Activated T-helper 1 cell treated with Interleukin-2 at 50 U/mL for 16 hours (primary cell): ENCODE measurements at places on chromosomes 5 and 9.

- no peak for DNase-seq
Measured at GRCh38 chr9:86713470-86713869, 233.8 kb downstream of the GAS1 start.

- DNase-seq: no peak
Measured at GRCh38 chr9:34230556-34230955, 51.7 kb downstream of the UBAP1 start.

DNA sequence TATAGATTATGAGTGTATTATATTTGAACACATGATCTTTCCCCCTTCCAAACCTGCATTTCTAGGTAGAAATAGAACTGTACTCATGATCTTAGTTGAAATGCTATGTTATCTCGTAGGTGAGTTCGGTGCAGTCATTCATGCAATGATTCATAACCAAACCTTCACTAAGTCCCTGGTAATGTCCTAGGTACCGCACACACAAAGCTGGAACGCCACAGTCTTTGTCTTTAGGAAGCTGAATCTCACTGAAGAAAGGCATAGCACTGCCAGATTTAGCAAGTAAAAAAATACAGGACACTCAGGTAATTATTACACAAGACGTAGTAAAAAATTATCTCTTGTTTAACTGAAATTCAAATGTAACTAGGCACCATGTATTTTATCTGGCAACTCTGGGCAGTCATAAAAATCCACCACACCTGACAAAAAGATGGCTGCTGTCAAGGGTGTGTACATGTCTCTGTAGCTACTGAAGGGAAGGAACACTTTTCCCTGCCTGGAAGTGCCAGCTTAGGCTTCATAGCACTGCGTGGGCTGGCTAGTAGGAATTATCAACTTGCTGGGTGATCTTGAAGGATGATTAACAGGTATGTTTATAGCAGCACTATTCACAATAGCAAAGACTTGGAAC, 28.0 kb upstream of the TXN start:
- no peak for DNase-seq

DNA sequence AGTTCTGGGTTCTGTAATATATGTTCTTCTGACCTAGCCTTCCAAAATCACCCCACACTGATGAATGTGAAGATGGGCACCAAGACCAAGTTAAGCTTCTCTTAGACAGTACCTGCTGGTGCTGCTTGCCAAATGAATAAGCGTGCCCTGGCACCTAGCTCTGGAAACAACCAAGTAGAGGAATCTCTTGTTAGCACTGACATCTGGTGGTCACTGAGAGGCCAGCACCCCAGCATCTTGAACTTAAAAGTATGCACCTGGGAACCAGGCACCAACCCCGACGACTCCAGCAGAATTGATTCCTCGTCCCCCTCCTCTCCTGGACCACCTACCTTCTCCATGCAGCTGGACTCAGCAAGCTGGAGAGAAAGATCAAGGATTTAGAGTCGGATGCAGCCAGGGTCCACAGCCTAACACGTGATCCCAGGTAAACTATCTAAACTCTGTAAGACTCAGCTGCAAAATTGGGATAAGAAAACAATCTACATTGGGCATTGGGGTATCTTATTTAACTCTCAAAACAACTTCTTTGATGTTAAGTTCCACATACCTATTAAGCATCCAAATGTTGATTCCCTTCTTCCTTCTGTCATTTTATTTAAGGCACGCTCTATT, 89.8 kb downstream of the SLC1A3 start:
- peak; percentile 1 for DNase-seq

GRCh38 chr5:1112596-1113331, 901 bp upstream of the SLC12A7 start:
- no peak for DNase-seq

- no peak for DNase-seq
Measured at GRCh38 chr9:109907400-109907799, 127.4 kb downstream of the PALM2AKAP2 start.

DNA sequence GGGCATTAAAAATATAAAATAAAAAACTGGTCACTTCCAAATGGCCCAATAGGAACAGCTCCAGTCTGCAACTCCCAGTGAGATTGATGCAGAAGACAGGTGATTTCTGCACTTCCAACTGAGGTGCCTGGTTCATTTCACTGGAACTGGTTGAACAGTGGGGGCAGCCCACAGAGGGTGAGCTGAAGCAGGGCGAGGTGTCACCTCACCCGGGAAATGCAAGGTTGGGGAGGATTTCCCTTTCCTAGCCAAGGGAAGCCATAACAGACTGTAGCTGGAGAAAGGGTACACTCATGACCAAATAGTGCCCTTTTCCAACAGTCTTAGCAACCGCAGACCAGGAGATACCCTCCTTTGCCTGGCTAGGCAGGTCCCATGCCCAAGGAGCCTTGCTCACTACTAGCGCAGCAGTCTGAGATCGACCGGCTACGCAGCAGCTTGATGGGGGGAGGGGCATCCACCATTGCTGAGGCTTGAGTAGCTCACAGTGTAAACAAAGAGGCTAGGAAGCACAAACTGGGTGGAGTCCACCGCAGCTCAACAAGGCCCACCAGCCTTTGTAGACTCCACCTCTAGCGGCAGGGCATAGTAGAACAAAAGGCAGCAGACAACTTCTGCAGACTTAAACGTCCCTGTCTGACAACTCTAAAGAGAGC, 12.7 kb downstream of the RLN1 start:
- no peak for DNase-seq

DNA sequence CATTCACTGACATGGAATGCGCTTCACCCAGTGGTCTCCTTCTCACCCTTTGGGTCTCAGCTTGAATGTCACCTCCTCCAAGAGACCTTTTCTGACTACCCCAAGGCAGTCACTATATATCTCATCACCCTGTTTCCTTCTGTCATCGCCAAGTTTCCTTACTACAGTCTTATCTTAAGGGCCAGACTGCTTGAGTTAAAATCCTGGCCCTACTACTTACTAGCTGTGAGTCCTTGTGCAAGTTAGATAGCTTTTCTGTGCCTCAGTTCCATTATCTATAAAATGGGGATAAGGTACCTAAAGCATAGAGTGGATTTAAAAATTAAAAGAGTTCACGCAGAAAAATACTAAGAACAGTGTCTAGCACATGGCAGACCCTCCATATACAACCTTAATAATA, 132.4 kb downstream of the GABBR2 start:
- no peak for DNase-seq

GRCh38 chr9:99054581-99054980, 50.3 kb upstream of the TGFBR1 start:
- no peak for DNase-seq

GRCh38 chr5:124546643-124547042, 199.8 kb downstream of the ZNF608 start:
- DNase-seq: no peak

- DNase-seq: no peak
Measured at GRCh38 chr5:80125022-80125961, 90.1 kb downstream of the THBS4 start.

- peak; percentile 17 for DNase-seq
Measured at GRCh38 chr5:178279723-178280438, 47.3 kb upstream of the PHYKPL start.

DNA sequence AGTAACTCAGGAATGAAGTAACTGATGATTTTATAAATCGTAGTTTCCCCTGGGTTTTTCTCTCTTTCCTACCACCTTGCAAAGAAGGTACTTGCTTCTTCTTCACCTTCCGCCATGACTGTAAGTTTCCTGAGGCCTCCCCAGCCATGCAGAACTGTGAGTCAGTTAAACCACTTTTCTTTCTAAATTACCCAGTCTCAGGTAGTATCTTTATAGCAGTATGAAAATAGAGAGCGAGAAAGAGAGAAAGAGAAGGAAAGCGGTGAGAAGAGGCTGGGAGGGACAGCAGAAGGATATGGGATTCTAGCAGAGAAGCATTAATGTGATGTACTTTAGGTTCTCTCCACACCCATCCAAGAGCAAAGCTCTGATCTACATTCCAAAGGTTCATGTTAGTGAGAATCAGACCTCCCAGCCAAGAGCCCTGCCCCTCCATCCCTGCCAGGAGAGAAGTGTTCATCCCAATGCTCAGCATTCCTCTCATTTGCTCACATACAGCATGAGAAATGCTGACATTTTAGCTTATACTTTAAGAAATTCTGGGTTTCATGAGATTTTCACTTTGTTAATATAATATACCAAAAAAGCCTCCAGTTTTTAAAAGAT, 185.0 kb upstream of the PTGER4 start:
- no peak for DNase-seq

DNA sequence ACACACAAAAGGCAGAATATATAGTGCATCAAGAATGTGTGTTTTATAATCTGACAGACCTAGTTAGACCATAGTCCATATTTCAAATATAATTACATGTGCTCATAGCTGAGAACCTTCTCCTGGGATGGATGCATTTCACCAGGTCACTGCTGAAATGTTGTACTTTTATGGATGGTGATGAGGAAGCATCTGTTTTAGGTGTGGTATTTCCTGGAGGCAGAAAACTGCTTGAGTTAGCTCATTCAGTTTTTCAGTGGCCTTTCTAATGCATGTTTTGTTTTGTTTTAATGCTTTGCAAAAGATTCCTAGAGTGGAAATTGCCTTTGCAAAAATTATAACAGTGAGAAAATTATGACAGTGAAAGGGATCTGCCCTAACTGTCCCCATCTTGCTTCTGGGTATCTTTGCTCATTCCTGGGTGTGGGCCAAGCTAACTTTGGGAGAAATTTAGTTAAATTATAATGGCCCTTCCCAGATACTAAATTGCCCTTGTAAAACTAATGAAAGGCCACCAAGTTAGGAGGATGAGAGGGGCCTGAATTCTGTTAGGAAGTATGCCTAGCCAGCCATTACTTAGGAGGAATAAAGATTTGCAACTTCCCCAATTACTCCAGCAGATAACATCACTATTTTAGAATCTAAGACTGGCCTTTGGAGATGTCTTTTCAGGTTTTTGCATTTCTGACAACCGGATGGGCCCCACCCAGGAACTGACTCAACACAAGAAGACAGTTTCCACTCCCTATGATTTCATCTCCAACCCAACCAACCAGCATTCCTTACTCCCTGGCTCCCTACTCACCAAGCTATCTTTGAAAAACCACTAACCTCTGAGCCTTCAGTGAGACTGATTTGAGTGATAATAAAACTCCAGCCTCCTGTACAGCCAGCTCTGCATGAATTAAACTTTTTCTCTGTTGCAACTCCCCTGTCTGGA, 7.0 kb upstream of the IL12B start:
- DNase-seq: peak; percentile 15

- DNase-seq: no peak
Measured at GRCh38 chr5:91119981-91120850, 262.9 kb downstream of the ARRDC3 start.

DNA sequence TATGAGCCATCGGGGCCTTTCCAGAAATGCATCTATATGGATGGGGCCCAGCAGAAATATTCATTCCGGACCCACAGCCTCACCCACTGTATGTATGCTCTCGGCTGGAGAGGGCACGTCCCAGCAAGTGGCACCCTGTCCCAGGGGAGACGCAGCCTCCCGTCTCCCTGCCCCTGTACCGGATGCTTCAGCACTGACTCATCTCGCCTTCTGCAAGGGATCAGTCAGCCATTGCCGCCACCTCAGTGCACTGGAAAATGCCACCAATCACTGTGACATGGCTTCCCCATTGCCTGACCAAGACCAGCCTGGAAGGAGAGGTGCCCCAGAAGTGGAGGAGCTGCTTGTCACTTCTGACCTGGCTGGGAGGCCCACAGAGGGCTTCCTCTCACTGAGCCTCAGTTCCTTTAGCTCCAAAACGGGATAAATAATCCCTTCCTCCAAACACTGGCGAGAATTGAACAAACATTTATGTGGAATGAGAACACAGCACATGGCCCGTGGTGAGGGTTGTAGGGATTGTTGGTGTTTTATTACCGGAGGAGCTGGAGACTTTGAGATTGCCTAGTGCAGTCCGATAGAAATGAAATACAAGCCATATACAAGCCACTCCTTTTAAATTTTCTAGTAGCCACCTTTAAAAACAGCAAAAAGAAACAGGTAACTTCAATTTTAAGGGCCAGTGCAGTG, 43.9 kb upstream of the ORM1 start:
- no peak for DNase-seq

GRCh38 chr9:78286946-78287388, 10.0 kb upstream of the PSAT1 start:
- DNase-seq: no peak

DNA sequence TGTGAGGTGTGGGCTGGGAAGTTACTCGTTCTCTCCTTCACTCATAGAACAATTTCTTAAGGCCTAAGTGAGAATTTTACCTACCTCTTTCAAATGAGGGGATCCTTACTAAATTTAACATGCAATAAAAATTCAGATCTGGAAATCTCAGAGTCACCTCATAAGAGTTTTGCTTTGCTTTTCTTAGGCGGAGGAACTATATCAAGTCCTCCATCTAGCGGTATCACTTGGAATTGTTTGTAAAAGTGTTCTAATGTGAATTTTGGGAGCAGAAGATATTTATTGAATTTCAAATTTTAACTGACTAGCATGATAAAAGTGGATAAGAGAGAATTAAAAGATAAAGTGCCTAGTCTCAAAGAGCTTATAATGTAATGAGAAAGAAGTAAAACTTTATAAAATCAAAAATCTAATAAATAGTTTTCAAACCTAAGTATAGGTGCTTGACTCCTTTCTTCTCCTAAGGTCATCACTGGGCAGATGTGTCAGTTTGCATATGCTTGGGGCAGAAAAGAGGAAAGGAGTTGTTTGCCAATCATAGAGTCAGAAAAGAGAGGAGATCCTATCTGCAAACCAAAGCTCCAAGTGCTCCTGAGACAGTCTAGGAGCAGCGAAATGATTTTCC, 145.7 kb upstream of the DAB2 start:
- DNase-seq: no peak

DNA sequence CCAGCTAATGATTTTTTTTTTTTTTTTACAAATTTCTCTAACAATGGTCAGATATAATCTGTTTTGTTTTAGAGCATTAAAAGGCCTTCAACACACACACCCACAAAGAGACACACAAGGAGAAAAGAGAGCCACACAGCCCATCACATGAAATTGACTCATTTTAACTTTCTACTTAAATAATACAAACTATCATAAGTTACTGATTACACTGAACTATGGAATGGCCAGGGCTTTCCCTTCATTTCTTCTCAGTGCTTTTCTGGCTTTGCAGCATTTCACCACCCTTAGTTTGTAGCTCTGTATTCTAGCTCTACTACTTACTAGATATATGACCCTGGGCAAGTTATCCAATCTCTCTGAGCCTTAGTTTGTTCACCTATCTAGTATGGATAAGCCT, 13.2 kb downstream of the REEP5 start:
- DNase-seq: no peak

DNA sequence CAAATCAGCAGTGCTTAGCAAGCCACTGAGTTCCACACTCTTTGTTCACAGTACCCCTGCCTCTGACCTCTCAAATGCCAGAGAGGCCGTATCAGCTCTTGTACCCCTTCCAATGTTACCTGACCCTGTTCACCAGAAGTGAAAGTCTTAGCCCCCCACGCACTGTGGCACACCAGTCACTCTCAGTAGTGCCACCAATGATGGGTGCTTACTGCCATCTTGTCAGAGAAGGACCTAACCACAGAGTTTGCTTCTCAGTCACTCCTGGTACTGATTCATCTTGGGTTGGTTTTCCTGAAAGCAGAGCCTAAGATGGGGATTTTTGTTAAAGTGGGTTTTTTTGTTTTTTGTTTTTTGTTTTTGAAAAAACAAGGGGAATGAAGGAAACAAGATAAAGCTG, 28.8 kb upstream of the PANK3 start:
- DNase-seq: no peak
